Mesothelial cell of epicardium (in vitro differentiated cells): ENCODE measurements at places on chromosomes 4 and X.

DNA sequence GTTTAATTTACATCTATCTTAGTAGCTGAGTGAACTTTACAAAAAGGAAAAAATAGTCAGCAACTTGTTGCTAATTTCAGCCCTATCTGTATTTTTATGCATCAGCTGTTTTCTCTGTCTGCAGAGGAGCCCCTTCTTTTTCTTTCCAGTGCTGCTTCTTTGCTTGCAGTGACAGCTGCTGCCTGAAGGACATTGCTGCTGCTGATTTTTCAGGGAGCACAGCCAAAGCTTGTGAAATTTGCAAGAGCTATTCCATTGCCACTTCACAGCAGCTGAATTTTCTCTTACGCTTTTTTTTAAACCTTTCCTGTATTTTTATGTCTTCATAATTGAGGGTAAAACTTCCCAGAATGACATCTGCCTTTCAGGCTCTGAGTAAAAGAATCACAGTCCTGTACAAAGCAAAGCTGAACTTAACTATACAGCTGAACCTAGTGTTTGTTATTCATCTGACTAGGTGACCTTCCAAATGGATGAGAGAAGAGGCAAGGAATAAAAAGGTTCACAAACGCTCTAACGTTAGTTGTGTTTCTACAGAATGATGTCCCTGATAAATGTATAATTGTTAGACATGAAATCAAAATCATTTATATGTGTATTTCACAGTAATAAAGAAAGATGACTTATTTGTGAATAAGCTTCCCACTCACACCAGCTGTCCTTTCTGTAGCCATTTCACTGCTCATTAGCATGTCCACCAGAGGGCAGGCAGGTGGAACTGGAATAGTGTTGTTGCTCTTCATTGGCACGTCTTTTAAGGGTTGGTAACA is 541.4 kb downstream of the ADGRL3 start:
- DNase-seq, result no peak

DNA sequence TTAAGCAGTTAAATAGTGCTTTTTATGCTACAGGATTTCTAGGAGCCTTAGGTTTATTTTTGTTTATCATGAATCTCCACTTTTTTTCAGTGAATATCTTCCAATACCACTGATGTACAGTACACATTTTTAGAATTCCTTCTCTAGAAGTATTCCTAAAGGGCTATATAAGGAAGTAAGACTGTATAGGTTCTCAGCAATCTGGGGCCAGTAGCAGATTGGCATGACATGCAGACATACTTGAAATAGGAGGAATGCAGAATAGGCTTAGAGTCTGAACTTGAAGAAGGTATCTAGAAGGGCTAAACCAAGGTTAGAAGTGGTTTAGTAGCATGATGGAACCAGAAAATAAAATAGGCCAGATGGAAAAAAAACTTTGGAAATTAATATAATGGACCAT is 29.8 kb downstream of the HEPH start:
- DNase-seq, result no peak

DNA sequence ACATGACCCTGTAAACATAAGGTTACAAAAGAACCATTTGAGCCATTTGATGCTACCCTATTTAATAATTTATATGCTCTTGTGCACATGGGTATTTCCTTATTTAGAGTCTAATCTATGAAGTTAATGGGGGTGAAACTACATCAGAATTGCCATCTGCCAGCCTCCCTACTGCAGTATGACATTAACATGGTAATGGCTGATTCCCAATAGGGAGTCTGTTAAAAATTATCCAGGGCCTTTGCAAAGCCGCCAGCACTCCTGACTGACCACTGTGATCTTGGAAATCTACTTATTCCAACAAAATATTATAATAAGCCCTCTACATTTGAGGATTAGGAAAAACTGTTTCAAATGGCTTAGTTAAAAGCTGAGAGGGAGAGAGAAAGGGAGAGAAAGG is 153.7 kb downstream of the CLCN4 start:
- no peak for DNase-seq

- no peak for DNase-seq
Observed at GRCh38 chr4:660401-660800, 13.7 kb downstream of the ATP5ME start.

- no peak for DNase-seq
Observed at GRCh38 chr4:3042226-3042625, 32.1 kb downstream of the HTT-AS start.

DNA sequence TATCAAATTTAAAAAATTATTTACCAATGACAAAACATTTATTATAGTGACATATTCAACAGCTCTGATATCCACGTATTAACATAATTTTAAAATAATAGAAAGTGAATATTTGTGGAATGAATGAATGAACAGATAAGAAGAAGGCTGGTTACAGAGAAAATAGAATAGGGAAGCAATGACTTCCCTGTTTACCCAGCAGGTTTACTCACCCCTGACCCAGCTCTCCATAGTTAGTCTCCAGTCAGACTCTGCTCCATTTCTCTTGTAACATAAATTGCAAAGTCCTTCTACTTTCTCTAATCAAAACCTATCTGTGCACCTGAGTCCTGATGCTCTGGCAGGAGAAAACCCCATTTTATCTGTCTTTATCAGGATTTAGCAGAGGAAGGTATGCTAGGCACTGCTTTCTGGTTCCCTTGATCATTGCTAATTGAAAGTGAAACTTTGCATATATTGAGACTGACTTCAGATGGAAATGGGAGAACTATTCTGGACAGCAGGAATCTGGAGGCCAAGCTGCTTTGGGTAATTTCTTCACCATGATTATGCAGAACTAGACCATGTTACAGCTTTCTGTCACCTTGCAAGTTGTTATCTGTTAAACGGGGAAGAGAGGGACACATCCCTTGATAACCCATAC is 363.0 kb downstream of the FAT4 start:
- DNase-seq, result no peak
